ENCODE measurements at places on chromosomes 6 and 20. TPM values are rescaled to one million over a fixed set of nuclear protein-coding genes. Genes with fewer than 3 reads are reported as not detected.

The PPP1R16B gene
- total RNA-seq = under 0.01 TPM

The TDRD6 gene
- not detected for total RNA-seq

The SLC17A2 gene
- not detected for total RNA-seq

The BCAS4 gene
- 10.9 TPM for total RNA-seq

DNA sequence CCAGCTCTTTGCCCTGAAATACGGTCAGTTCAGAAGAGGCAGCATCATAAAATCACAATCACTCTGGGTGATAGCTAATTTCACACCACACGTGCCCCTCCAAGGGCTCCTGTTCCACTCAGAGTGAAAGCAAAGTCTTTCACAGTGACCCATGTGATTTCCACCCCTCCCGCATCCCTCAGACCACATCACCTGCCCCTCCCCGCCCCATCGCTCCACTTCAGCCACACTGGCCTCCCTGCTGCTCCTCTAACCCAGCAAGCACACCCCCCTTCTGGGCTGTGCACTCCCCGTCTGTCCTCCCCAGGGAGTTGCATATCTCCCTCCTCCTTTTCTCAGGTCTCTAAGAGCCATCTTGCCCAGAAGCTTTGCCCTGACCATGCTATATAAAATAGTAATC, 74.5 kb downstream of the PSMG4 start:
- no peak for DNase-seq

DNA sequence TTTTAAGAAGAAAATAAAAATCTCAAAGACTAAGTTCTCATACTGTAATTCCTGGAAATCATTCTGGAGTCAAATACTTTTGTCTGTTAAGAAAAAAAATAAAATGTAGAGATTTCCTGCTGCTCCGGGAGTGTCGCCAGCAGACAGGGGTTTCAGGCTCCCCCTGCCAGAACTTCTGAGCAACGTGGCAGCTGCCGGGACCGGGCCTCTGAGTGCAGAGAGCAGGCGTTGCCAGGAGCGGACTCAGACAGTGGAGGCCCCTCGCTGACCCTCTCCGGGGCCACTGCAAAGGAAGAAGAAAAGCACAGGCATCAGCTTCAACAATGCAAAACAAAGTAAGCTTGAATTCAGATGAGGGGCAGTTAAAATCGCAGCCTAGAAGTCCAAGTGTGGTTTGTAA, 95.5 kb downstream of the THBS2 start:
- peak; percentile 56 for DNase-seq

- DNase-seq = no peak
Measured at GRCh38 chr6:111658462-111659154, 52.9 kb upstream of the TRAF3IP2 start.

DNA sequence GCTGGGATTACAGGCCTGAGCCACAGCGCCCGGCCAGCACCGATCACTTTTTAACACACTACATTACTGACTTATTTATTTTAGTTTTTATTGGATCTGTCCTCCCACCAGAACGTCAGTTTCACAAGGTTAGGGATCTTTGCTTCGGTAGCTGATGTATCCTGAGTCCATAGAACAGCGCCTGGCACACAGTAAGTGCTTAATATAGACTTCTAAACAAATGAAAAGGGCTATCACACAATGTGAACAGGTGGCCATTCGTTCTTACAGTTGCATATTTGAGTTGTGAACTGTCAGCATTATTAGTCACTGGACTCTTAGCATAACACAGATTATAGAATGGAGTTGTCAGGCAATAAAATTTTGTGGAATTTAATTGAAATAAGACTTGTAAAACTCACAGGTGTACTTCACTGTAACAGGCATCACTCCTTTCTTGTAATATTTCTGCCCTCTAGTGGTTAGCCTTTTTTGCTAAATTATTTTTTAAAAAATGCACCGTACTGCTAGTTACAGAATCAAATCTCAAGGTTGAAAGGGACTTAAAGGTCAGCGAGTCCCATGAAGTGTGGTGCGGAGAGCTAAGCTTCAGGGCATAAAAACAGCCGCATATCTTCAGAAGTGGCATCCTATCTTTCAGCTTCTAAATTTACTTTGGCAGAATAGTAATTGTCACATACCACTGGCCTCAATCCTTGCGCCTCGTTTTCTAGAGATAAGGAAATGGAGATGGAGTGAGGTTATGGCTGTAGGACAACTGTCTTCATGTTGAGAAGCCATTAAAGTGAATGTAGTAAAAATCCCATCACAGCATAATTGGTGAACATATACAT, 3.4 kb upstream of the TBC1D7 start:
- DNase-seq = no peak

- DNase-seq = no peak
Measured at GRCh38 chr6:36631326-36632011, 37.3 kb downstream of the SRSF3 start.

GRCh38 chr6:26743941-26744699, 84.6 kb upstream of the ZNF322 start:
- DNase-seq = no peak

- peak; percentile 45 for DNase-seq
Measured at GRCh38 chr20:60868316-60868891, 383.7 kb upstream of the CDH4 start.

DNA sequence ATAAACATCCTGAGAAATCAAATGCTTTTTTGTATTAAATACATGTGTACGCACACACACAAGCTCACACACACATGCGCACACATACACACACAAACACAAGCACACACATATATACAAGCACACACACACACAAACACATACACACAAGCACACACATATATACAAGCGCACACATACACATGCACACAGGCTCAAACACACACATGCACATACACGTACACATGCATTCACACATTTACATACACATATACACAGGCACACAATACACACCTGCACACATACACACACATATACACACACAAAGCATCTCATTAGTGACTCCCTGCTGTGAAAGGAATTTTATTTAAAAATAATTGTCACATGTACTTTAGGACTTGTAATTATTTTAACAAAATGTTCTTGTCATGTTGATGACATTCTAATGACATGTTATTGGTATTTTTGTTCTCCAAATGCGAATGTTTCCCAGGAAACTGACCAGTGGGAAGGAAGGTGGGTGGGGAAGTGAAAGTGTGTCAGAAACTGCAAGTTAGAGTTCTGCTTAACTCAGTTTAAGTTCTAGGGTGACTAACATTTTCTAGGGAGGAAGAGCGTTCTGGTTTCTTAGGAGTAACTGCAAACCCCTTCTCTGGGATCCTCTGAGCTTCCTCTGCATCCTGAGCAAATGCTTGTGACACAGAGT, 113.9 kb upstream of the ZNF217 start:
- DNase-seq = peak; percentile 37

DNA sequence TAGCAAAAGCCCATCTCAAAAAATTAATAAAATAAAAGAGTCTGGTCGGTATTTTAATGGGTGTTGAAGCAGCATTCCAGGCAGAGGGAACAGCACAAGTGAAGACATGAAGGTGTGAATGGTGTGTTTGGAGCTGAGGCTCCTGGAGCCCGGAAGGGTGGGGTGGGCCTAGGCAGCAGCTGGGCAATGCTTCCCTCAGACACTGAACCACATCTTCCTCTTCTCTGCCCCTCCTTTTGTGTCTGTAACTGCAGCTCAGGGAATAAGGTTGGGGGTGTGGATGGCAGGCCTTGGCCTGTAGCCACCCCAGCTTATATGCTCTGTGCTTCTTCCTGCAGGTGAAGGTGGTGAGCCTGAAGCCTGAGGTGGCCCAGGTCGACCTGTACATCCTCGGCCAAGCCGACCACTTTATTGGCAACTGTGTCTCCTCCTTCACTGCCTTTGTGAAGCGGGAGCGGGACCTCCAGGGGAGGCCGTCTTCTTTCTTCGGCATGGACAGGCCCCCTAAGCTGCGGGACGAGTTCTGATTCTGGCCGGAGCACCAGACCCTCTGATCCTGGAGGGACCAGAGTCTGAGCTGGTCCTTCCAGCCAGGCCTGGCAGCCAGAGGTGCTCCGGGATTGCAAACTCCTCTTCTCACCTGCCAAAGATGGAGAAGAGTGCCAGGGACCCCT, 26.6 kb downstream of the POFUT1 start:
- no peak for DNase-seq

GRCh38 chr6:39050453-39051112, 2.0 kb downstream of the GLP1R start:
- DNase-seq = no peak

DNA sequence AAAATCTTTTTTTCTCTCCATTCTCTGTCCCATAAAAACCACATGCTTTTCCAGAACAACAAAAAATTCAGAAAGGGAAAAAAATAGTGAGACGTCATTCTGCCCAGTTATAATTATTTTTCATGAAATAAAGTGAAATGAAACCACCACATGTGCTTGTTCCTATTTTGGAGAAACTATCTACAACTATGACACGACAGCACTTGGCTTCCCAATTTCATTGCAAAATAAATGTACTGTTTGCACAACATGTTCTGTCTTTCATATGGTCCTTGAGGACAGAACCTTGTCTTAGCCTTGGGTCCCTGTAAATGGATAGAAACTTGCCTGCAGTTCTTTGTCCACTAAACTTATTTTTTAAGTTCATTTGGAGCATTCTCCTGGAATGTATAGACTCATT, 5.6 kb upstream of the MAN1A1 start:
- no peak for DNase-seq

DNA sequence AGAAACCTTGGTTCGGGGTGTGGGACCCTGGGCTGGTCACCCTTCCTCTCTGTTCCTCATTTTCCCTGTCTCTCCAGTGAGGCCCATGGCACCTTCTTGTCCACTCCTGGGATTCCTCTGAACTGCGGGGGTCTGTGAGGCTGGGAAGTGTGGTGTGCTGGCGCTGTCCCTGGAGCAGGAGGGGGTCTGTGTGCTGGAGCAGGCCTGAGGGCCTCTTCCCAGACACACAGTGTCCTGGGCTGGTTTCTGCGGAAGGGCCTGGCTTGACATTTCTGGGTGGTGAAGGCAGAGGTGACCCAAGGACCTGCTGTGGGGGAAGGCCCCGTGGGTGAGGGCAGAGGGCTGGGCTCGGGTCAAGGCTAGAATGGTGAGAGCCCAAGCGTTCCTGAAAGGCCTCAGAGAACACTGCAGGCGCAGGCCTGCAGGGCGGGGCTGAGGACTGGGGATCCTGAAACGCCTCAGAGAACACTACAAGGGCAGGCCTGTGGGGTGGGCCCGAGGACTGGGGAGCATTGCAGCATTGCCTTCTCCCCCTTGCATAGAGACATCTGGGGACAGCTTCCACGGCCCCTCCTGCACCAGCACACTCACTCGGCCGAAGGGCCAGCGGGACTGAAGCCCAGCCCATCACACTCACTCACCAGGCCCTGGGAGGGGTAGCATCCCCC, 10.6 kb upstream of the BAK1 start:
- DNase-seq = peak; percentile 41

GRCh38 chr6:38554700-38555413, 84.9 kb downstream of the BTBD9 start:
- peak; percentile 30 for DNase-seq

DNA sequence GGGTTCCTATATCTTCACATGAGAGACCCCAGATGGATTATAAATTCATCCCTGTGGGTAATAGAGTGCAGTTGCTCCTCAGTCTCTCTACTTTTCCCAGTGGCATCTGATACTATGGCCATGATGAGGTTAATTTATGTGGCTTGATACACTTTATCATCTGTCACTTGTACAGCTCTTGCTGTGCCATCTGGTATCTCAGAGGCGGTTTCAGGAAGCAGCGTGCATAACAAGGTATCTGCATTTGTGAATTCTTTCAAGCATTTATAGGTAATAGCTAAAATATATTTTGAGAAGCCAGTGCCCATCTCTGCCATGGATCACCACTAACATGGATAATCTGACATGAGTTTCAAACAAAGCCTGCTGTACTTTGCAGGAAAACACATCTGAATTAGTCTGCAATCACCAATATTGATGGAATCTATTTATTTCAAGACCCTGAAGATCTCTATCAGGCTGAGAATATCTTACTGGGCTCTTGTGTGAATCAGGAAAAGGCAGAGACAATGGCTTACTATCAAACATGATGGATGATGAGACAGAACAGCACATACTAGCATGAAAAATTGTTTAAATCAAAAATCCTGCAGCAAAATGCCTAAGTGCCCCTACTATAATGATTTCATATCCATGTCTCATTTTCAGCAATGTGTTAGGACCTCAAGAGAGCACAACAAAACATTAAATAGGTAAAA, 548.7 kb upstream of the MAP3K7 start:
- no peak for DNase-seq

DNA sequence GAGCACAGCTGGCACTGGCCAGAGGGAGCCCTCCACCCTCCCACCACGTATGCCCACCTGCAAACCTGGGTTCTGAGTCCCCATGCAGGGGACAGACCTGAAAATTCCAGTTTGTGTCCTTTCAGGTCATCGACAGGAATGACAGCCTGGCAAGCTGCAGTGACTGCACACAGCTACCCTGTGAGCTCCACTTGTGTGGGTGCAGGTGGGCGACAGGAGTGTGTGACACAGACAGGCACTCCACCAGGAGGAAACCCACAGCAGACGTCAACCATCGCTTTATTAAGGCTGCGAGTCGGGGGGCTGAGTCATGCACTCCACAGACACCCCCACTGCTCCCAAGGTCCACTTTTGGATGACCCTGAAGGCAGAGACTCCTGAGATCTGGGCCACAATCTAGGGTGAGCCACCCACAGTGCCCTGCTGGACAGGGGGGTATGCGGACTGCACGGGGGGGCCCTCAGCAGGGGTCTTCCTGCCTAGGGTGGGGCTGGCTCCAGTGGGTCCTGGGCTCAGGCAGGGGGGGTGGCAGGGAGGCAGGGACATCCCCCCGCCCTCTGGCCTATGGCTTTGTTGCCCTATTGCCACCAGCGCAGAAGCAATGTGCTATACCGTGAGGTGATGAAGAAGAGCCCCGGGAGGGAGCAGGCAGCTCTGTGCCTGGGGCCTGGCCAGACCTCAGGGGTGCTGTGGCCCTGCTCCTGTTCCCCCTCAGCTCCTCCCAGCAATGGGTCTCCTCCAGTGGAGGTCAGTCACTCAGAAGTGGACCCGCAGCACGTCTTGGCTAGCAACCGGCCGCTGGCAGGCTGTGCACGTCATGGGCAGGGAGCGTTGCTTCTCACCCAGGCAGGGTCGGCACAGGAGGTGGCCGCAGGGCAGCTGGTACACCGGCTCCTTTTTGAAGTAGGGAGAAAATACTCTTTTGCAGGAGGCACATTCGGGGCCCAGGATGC, 25.1 kb upstream of the AVP start:
- DNase-seq = no peak

GRCh38 chr6:72944660-72945059, 280.6 kb downstream of the KHDC1L start:
- no peak for DNase-seq

DNA sequence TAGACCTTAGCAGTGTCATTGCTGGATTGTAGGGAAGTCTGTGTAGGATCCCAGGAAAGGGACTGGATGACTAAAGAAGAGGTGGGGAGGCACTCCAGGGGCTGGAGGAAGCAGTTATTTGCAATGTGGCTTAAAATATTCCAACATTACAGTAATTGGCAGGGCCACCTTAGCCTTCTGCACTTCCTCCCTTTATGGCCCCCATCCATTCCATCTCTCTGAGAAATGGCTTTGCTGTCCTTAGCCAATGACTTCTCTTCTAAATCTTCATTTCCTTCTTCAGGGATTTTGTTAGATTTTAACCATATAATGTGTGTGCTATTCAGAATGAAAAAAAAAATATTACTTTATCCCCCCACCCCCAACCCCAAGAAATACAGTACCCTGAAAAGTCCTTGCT, 6.4 kb downstream of the ADGRF5 start:
- no peak for DNase-seq

GRCh38 chr6:153947808-153948447, 91.1 kb upstream of the OPRM1 start:
- DNase-seq = no peak

Measured in Daoy (cell line).